GM13977 (cell line): ENCODE measurements at places on chromosomes 3 and 15.

DNA sequence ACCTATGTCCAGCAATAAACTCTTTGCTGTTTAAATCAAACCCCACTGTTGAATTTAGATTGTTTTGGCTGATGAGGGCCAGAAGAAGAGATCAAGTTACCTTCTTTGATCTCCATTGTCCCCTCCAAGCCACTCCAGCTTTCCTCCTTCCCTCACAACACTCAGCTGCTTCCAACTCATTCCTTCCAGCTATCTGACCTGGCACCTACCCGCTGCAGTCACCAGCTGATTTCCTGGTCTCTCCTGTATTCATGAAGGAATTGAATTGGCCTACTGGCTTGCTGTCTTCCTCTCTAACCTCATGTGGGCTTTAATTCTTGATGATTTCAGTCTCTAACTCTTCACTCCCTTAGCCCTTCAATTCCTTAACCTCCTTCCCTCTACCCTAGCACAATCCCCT, 40.8 kb upstream of the ABHD17C start:
- DNase-seq, result no peak

DNA sequence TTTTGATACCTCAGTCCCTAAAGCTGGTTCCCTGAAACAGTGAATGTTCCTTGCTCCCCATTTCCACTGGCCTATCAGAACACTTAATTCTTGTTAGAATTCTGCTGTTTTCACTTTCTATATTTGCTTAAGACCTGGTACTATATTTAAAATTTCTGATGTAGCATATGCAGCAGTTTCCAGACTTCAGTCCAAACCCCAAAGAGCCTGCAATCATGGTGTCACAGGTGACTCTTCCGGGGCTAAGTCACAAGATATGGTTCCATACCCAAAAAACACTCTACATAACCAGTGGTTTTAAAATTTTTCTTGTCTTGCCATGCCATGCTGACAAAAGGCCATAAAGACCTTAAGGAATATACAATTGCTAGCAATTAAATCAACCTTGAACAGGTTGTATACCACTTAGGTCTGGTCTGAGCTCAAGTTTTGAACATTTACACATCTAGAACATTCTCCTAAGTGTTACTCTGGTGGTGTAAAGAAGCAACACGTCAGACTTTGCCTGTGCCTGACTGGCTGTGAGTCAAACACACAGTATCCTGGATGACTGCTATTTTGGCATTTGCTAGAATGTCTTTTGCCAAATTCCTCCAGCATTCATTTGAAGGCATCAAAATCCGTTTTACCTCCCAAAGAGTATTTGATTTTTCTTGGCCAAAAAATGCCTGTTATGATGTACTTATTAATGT, 160.0 kb downstream of the FRMD5 start:
- no peak for DNase-seq

DNA sequence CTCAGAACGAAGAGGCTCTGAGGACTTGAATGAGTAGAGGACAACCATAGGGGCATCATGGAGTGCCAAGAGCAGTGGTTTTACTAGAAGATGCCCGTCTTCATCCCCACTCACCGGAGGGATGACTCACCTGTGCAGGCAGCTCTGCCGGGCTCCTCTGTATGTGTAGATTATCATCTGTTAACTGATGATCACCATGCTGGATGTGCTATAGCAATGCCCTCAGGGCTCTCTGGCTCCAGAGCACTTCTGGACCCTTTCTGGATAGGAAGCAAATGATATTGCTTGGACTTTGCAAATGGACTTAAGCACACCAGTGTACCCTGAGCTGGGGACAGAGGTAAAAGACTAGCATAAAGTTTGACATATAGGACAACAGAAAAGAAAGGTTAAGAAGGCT, 10.2 kb upstream of the TGFBR2 start:
- no peak for DNase-seq

- no peak for DNase-seq
These were observed 18.4 kb upstream of the EMC3 start for GRCh38 chr3:10004960-10005564.

DNA sequence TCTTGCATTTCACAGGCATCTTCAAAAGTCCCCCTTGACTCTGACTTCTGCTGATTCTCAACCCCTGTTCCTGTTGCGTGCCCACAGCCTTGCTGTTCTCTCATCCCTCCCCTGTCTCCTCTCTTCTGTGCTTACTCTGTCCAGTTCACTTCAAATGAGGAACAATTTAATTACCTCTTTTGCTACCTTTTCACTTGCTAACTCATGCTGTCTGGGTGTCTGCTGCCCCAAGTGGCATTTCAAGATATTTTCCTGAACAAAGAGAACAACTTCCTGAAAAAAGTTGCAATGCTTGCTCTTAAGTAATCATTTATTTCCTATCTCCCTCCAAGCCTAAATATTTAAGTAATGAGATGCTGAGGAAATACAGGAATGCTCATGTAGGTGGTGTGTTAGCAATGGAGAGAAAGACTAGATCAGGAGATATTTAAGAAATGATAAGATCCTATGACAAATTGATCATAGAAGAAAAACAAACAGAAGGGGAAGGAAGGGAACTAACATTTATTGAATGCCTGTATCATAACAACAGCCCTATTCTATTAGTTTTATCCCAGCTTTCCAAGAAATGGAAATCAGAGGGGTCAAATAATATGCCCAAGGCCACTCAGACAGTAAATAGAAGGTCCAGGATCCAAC, 42.2 kb downstream of the SV2B start:
- DNase-seq, result peak; percentile 31
